ENCODE measurements at places on chromosomes 2 and 18. TPM values are rescaled to one million over a fixed set of nuclear protein-coding genes. Genes with fewer than 3 reads are reported as not detected.

Gene SPIRE1
- 25.2 TPM for total RNA-seq

Gene KCNE4
- total RNA-seq: 2.5 TPM

Gene IL1F10
- not detected for total RNA-seq

Gene SERPINB10
- total RNA-seq: not detected

GRCh38 chr2:100239486-100240210 is 82.7 kb downstream of the LONRF2 start:
- H3K27me3 ChIP-seq: peaks cover 20% of the 10 kb centered on the region
- no peak overlapping the region for H3K27ac ChIP-seq
- peaks cover 47% of the 10 kb centered on the region for H3K4me1 ChIP-seq
- DNase-seq: no peak
- no peaks in the 10 kb centered on the region for H3K36me3 ChIP-seq
- peak overlapping the region; percentile 17 for H3K4me3 ChIP-seq

DNA sequence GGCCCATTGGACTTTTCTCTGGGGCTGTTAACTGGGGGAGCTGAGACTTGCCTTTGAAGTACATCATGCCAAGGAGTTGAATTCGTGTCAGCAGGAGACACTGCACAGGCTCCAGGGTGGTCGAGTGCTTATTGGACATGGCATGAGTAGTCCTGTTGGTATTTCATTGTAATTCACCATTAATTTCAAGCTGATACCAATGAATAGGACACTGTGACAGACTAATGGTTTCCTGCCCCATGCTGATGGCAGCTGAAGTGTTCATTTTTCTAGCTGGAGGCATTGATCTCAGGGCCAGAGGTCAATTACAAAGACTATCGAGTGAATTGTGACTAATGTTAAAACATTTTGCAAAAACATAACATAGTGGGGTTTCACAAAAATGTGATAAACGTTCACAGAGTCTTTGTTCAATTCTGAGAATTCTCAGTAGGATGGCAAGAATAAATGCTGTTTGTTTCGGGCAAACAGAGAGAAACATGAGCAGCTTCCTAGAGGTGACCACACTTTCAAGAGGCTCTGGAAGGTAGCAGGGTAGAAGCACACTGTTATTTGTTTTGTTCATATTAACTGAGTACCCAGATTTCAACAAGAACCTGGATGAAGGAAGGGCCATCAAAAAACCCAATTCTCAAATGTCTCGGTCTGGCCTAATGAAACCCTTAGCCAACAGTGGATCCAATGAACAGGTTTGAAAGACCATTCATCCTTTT is 90.6 kb upstream of the ARL4C start:
- peaks cover 11% of the 10 kb centered on the region for H3K27me3 ChIP-seq
- H3K4me3 ChIP-seq: peak overlapping the region; percentile 4
- no peak overlapping the region for H3K27ac ChIP-seq
- peaks cover 24% of the 10 kb centered on the region for H3K4me1 ChIP-seq
- DNase-seq: no peak

DNA sequence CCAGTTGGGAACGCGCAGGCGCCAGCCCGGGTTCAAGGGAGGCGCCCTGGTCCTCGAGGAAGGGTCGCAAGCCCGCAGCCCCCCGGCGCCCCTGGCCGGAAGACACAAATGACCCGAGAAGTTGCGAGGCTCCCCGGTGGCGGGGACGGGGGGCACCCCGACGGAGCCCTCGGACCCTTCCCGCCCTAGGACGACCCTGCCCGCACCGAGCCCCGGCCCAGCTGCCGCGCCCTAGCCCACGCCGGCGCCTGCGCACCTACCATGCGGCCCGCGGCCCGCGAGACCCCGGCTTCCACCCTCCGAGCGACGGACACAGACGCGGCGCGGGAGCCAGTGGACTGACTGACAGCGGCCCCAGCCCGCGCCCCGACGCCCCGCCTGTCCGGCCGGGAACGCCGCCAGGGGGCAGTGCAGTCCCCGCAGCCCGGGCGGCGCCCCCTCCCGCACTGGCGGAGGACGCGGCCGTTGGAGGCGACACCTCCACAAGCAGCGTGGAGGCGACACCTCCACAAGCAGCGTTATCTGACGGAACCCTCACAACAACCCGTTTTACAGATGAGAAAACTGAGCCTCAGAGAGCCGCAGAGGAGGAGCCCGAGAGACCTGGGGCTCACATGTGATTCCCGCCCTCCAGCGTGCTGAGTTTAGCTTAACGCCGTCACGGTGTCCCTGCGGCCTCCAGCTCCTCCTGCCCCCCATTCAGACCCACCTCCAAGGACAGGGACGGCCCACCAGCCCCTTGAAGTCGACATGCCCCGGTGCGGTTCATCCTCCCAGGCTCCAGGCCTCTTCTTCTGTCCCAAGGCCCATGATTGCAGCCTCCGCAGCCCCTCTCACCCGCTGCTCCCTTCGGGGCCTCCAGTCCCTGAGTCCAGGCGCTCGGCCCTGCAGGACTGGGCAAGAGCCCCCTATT is at the start of gene NMUR1:
NMUR1 (minus strand) TSS at position 347 of the 913 bp plus-strand sequence; CDS start at position 263, 84 bp downstream.
- peaks cover 27% of the 10 kb centered on the region for H3K27me3 ChIP-seq
- H3K4me1 ChIP-seq: no peaks in the 10 kb centered on the region
- H3K36me3 ChIP-seq: no peaks in the 10 kb centered on the region
- no peak for DNase-seq

GRCh38 chr2:191839918-191840804 is 6.7 kb downstream of the CAVIN2 start:
- H3K4me1 ChIP-seq: peaks cover 18% of the 10 kb centered on the region
- DNase-seq: no peak
- no peak overlapping the region for H3K27ac ChIP-seq
- H3K4me3 ChIP-seq: no peak overlapping the region

GRCh38 chr18:69491576-69491975 is 90.9 kb downstream of the DOK6 start:
- no peak overlapping the region for H3K27ac ChIP-seq
- H3K4me3 ChIP-seq: no peak overlapping the region
- DNase-seq: no peak
- no peaks in the 10 kb centered on the region for H3K36me3 ChIP-seq

GRCh38 chr18:32435631-32436500 is 34.8 kb downstream of the GAREM1 start:
- no peak for DNase-seq
- H3K4me3 ChIP-seq: no peak overlapping the region
- no peak overlapping the region for H3K27ac ChIP-seq

- H3K27ac ChIP-seq: peak within 1 kb of the TSS; percentile 87
- H3K4me3 ChIP-seq: peak within 1 kb of the TSS; percentile 93
- DNase-seq: peak; percentile 78
- peaks cover 56% of the 10 kb centered on the region for H3K27me3 ChIP-seq
- H3K36me3 ChIP-seq: peaks cover 4% of the 10 kb centered on the region
- peaks cover 56% of the 10 kb centered on the region for H3K4me1 ChIP-seq
These were observed at the start of gene LIPG for GRCh38 chr18:49561289-49562193. TSS of gene LIPG (plus strand) at chr18:49562057. CDS start at chr18:49562309, 252 bp downstream.

- no peaks in the 10 kb centered on the region for H3K36me3 ChIP-seq
- no peak for DNase-seq
- no peak overlapping the region for H3K4me3 ChIP-seq
- peaks cover 9% of the 10 kb centered on the region for H3K4me1 ChIP-seq
These were observed 55.7 kb downstream of the ZC3H8 start for GRCh38 chr2:112199188-112199587.

DNA sequence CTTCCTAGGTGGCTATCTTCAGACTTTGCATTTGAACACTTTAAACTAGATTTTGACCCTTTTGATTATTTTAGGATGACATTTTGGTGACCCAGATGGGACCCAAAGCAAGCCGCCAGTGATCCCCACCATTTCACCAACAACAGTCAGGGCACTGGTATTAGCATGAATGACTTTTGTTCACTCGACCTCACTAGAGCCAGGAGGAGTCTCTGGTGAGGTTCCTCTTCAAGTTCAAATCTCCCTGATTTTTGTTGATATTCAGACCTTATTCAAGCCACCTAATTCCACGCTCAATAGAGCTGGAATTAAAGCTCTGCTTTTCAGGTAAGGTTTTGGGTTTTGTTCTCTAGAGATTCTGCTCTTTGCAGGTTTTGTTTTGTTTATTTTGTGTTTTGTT is 202.3 kb downstream of the MREG start:
- no peak for DNase-seq
- H3K4me1 ChIP-seq: no peaks in the 10 kb centered on the region
- H3K27me3 ChIP-seq: no peaks in the 10 kb centered on the region
- H3K4me3 ChIP-seq: no peak overlapping the region
- H3K27ac ChIP-seq: no peak overlapping the region

DNA sequence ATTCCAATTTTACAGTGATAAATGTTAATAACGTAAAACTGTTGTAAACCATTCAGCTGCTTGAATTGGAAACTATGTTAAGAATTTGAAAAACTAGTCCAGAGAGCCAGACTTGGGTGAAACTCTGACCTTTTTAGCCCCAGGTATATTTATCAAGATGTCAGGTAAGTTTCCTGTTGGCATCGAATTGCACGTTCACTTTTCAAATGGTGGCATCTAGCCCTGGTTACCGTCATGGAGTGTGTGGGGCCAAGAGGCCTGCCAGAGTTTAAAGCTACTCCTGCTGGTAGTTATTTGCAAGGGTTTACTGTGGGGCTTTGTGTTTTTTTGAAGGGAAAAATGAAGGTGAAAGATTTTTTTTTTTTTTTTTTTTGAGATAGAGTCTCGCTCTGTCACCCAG is 109.9 kb downstream of the WDSUB1 start:
- H3K4me3 ChIP-seq: peak overlapping the region; percentile 18
- peaks cover 69% of the 10 kb centered on the region for H3K36me3 ChIP-seq
- peak overlapping the region; percentile 83 for H3K27ac ChIP-seq

DNA sequence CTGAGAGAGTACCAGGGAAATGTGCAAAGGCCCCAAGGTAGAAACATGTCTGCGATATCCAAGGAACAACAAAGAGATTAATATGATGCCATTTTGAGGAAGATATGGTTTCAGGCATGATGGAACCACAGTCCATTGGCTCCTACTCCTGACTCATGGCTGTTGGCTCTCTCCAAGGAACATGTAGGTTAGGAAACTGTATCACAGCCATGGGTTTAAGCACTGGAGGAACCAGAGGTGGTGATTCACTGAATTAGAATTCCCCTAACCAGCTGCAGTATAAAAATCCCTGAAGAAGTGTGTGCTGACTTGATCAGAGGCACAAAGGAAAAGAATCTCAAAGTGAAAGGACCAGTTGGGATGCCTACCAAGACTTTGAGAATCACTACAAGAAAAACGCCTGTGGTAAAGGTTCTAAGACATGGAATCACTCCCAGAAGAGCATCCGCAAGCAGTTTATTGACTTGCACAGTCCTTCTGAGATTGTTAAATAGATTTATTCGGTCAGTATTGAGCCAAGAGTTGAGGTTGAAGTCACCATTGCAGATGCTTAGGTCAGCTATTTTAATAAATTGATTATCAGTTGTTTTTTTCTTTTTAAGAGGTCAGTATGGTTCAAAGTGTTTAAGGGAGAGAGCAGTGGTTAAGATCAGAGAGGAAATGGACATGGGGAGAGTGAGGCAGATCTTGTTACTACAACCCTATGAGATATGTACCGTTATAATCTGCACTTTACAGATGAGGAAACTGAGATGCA is 110.7 kb upstream of the OTX1 start:
- H3K4me3 ChIP-seq: no peak overlapping the region
- no peaks in the 10 kb centered on the region for H3K36me3 ChIP-seq
- no peak for DNase-seq
- H3K27me3 ChIP-seq: no peaks in the 10 kb centered on the region

All from type B pancreatic cell (in vitro differentiated cells).